ENCODE measurements at places on chromosomes 3 and 15.

DNA sequence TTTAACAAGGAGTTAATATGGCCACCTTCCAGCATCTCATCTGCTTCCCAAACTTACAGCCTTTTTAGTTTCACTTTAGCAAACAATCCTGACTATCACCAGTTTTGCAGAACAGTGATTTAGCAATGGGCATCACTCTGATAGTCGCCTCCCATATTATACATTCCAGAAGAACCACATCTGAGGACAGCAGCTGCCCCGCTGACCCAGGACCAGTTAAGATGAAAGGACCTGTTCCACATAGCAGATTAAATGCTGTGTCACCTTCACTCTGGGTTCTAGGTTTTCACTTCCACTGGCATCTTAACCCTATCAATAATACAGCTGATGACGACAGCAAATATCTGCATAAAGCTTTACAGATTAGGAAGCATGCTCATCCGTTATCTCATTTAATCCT lies 99.8 kb downstream of the TRIM69 start:
- no peak for DNase-seq

GRCh38 chr3:32506466-32506865 lies 3.8 kb upstream of the CMTM6 start:
- DNase-seq: no peak

GRCh38 chr3:14602006-14602803 lies 49.4 kb upstream of the CCDC174 start:
- no peak for DNase-seq

GRCh38 chr15:74367296-74367854 lies at the start of gene CYP11A1:
Gene CYP11A1, minus strand, starts transcription at chr15:74367646. Its CDS starts 61 bp downstream, at chr15:74367585.
- DNase-seq: no peak

DNA sequence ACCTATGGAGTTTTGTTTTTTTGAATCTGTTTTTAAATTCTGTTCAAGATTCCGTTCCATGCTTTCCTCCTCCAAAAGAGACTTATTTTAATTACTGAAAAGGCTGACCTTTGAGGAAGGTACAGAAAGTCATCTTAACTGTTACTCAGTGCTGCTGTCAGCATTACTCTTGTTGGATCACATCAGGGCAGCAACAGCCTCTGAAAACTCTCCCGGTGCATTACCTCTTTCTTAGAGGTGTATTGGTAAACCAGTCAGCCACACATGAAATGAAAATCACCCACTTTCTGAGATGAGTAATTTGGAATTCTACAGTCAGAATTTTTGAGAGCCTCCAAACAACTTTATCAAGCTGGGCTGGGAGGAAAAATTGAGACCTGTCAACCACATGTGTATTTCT lies 88.5 kb upstream of the LIMD1 start:
- no peak for DNase-seq

All from pons (tissue), 1 donor.